NCI-H1417 (cell line): ENCODE measurements at places on chromosomes 5 and 9.

- DNase-seq: no peak
Measured at GRCh38 chr5:151023047-151023615, 2.7 kb downstream of the GPX3 start.

GRCh38 chr5:72515211-72515610, 8.0 kb upstream of the ZNF366 start:
- no peak for DNase-seq

DNA sequence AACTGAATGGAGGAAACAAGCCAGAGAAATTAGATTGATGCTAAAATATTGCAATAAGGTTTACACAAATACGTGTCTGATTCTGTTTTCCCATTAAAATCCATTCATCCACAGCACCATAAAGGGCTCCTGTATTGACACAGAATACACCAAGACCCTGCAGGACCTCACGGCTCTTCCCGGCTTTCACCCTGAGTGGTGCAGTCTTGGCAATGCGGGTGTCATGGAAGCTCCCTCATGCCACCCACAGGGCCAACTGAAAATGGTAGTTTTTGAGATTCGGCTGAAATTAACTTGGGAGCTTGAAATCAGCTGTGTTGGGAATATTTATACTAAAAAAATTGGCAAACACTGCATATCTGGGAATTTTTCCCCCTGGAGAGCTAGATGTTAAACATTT, 17.3 kb upstream of the EXOC3 start:
- peak; percentile 21 for DNase-seq

- no peak for DNase-seq
Measured at GRCh38 chr5:111574311-111574710, 62.0 kb upstream of the STARD4 start.

- DNase-seq: no peak
Measured at GRCh38 chr5:98513380-98513779, 260.1 kb upstream of the RGMB start.

GRCh38 chr5:58015175-58015574, 444.7 kb downstream of the PLK2 start:
- no peak for DNase-seq

DNA sequence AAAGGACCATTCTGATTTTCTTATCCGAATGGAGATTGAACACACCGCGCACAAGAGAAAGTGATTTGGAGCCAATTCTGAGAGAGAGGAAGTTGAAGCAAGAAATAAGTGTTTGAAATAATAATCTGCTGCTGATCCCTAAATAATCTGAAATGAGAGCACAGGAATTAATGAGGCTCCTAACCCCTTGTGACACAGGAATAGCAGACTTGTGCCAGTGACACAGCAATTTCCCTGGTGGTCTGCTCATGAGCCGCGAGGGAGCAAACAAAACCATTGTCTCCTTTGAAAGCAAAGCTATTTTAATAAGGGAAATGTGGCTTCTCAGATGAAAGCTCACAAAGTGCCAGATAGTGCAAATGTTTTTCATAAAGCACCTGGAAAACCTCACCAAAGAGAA, 936.1 kb upstream of the WWC1 start:
- DNase-seq: no peak

DNA sequence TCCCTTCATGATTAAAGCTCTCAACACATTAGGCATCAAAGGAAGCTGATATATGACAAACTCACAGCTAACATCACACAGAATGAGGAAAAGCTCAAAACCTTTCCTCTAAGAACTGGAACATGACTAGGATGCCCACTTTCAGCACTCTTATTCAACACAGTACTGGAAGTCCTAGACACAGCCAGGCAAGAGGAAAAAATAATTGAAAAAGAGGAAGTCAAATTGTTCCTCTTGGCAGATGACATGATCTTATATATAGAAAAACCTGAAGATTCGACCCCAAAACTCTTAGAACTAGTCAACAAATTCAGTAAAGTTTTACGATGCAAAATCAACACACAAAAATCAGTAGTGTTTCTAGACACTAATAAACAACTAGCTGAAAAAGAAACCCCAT, 144.3 kb upstream of the NREP start:
- no peak for DNase-seq

- no peak for DNase-seq
Measured at GRCh38 chr5:83038924-83039323, 38.3 kb downstream of the TMEM167A start.

DNA sequence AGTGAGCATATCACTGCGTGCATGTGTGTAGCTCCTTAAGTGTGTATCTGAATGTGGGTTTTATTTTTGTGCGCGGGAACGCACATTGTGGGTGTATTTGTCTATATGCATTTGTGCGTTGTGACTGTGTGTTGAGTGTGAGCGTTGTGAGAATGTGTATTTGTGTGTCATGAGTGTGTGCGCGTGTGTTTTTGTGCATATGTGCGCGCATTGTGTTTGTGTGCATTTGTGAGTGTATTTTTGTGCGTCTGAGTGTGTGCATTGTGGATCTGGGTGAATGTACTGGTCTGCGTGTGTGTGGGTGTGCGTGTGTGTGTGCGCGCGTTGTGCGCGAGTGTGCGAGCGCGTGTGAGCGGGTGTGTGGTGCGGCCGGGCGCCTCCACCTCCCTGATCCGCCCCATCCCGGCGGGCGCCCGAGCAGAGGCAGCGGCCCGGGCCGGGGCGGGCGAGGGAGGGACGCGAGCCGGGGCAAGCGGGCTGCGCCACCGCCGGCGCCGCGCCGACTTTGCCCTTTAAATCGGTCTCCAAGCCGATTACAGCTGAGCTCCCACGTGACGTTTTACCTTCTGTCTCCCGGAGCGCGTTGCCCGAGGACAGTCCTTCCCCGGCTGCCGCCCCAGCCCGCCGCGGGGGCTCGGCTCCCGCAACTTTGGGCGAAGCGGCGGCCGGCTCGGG, at the start of gene RASGRF2:
RASGRF2 (plus strand) TSS at position 596 of the 675 bp plus-strand sequence. CDS start 376 bp downstream, outside the sequence.
- DNase-seq: no peak

DNA sequence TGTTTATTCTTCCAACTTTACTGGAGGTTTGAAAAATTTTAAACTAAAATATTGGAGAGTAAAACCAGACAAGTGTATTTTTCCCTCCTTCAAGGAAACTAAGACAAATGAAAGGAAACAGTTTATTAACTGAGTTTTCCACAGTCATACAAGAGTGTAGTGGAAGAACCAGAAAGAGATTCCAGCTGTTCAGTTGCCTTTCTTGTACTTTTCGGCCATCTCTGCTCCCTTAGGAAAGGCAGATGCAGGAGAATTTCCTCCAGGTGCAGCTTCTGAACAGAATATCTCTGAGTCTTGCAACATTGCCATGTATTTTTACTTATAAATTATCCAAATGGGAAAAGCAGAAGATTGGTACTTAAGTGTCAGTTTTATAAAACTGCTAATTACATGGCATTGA, 217.1 kb downstream of the MAST4 start:
- DNase-seq: no peak

GRCh38 chr5:154196955-154197652, 6.6 kb downstream of the GALNT10 start:
- no peak for DNase-seq
